ENCODE measurements at places on chromosomes 2 and 18.

DNA sequence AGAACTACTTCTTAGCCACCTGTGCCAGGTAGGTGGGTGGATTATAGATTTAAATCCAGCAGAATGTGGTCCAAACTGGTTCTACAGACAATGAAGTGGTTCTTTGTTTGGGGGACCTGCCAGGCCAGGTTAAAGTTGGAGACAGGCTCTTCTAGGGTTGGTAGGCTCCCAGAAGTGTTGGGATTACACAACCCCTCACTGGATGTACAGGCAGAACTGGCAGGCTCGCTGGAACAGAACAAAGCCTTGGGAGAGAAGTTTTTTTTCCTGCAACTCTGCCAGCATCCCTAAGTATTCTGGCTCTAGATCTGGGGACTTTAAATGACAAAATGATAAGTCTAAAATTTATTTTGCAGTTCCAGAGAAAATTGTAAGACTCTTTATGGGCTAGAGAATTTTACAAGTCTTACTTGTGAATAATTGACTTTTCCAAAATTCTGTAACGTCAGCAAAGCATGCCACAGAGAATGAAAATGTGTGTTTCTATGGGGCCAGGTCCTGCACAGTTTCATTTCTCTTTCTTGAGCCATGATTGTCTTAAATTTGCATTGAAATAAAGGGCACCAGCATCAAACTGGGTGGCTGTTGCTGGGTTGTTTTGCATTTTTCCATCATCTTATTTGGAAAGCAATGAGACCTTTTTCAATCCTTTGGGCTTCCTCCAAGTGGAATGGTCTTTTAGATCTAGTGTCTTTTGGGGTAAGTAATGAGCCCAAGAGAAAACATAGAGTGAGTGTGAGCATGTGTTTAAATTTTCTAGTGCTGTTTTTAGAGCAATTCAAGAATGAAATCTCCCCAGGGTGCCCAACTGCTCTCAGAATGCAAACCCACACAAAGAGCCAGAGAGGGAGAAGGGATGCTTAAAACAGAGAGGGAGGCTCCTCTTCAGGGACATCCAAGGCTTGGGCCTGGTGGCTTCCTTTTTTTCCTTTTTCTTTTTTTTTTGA is 32.4 kb upstream of the ATL2 start:
- DNase-seq = no peak

DNA sequence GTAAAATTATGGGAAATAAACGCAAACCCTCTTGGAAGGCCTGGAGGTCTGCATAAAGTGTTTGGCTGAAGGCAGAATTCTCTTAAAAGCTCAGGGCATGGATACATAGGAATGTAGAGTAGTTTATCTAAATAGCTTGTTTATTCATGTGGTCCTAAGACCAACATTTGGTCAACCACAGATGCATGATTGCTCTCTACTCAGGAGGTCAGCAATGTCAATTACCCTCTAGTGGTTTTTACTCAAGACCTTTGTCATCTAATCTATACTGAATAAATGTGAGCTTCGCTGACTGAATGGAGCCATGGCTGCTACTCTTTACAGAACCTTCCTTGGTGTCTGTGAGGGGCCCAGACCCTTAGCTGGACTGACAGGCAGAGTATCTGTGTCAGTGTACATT is 139.8 kb downstream of the ATL2 start:
- DNase-seq = no peak

DNA sequence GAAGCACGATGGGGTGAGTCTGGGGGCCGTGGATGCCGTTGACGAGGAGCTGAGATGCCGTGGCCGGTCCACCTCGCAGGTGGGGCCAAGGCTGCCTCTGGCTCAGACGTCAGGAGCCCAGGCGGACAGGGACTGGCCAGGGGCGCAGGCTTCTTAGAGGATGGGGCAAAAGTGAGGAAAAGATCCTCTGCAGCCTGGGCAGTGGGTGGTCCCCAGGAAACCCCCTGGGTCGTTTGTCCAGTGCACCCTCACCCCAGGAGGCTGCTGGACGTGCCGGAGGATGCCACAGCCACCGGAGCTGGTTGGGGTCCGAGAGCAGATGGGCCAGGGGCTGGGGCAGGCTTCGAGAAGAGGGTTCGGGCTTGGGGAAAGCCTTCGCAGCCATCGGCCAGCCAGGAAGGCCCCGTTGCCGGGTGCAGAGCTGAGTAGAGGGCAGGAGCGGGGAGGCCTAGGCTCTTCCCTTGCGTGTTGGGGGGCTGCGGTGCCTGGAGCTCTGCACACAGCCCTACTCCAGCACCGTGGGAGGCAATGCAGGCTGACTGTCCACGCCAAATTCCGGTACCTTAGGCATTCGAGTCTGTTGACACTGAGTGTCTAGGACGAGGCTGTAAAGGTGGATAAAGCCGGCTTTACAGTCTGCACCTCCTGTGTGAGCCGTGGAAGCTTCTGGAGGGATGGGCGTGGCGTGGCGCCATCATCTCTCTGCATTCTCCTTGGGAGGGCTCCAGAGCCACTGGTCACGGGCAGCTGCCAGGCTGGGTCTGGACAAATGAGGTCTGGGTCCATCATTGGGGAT is 18.8 kb downstream of the GPC1 start:
- DNase-seq = no peak

- no peak for DNase-seq
Observed at GRCh38 chr2:118059919-118060478, 28.3 kb upstream of the INSIG2 start.

DNA sequence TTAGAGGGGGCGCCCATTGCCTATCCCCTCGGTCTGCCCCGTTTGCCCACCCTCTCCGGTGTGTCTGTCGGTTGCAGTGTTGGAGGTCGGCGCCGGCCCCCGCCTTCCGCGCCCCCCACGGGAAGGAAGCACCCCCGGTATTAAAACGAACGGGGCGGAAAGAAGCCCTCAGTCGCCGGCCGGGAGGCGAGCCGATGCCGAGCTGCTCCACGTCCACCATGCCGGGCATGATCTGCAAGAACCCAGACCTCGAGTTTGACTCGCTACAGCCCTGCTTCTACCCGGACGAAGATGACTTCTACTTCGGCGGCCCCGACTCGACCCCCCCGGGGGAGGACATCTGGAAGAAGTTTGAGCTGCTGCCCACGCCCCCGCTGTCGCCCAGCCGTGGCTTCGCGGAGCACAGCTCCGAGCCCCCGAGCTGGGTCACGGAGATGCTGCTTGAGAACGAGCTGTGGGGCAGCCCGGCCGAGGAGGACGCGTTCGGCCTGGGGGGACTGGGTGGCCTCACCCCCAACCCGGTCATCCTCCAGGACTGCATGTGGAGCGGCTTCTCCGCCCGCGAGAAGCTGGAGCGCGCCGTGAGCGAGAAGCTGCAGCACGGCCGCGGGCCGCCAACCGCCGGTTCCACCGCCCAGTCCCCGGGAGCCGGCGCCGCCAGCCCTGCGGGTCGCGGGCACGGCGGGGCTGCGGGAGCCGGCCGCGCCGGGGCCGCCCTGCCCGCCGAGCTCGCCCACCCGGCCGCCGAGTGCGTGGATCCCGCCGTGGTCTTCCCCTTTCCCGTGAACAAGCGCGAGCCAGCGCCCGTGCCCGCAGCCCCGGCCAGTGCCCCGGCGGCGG is 1.7 kb downstream of the MYCN start:
- DNase-seq = no peak

DNA sequence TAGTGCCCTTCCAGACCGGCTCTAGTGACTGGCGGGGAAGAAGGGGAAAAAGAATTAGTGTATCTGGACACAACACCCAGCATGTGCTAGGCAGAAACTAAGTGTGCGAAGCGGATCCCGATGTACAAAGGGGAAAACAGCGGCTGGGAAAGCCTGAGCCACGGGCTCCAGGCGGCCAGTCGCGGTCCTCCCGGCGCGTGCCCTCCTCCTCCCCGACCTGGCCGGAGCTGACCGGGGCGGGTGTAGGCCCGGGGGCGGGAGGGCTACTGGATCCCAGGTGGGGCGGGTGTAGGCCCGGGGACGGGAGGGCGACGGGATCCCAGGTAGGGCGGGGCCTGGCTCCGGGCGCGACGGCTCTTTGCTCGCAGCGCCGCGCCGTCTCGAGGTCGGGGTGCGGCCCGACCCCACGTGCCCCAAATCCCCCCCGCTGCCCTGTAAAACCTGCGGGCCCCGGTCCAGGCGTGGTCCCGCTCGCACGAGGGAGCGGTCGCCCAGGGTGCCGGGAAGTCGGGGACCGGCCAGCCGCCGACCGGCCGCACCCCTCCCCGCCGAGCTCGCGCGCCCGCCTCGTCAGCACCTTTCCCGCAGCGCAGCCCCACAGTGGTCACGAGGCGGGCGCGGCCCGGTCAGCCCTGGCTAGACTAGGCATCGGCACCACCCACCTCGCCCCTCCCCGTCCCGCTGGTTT is 48.8 kb downstream of the C2orf42 start:
- no peak for DNase-seq

DNA sequence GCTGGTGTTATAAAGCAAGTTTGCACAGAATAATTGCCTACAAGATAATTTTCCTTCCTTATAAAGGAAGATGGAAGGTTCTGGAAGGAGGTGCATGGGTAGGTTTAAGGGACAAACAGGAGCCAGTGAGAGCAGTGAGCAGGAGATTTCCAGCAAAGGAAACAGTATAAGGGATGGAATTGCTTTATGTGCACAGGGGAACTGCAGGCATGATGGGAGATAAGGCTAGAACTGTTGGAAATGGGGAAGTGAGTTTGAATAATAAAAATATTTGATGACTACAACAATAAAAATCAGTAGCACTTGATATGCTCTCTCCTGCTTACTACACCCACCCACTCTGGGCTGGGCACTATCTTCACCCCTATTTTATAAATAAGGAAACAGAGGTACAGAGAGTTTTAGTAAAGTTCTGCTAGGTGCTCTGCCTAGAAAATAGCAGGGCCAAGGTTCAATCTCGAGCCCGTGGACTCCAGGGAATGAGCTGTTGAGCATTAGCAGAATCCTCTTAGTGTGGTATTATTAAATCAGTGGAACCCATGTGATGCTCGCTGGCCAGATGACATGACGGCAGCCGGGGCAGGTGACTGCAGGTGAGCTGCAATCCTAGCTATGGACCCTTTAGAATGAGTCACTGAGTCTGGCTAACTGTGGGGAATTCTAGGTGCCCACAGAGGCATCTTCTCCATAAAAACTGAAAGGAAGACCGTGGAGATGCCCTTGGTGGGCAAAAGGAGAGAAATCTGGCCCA is 302.5 kb downstream of the PIEZO2 start:
- DNase-seq = no peak

GRCh38 chr2:88892207-88892606 is 200.7 kb downstream of the RPIA start:
- no peak for DNase-seq

GRCh38 chr2:129239141-129239540 is 740.3 kb upstream of the RAB6C start:
- no peak for DNase-seq

DNA sequence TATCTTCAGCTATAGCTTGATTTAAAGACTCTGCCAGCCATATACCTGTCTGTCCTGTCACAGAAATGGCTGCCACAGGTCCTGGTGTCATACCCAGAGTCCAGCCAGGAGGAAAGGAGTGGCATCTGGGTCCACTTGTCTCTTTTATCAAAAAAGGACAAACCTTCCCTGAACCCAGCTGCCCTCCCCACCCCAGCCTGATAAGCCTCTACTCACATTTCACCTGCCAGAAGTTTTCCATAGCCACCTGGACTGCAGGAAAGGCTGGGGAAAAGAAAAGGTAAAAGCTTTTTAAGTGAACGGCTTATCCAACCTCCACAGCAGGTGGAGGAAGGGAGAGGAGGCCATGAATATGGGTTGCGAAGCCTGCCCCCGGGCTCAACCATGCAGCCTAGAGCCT is 32.8 kb downstream of the TMEM163 start:
- DNase-seq = no peak

DNA sequence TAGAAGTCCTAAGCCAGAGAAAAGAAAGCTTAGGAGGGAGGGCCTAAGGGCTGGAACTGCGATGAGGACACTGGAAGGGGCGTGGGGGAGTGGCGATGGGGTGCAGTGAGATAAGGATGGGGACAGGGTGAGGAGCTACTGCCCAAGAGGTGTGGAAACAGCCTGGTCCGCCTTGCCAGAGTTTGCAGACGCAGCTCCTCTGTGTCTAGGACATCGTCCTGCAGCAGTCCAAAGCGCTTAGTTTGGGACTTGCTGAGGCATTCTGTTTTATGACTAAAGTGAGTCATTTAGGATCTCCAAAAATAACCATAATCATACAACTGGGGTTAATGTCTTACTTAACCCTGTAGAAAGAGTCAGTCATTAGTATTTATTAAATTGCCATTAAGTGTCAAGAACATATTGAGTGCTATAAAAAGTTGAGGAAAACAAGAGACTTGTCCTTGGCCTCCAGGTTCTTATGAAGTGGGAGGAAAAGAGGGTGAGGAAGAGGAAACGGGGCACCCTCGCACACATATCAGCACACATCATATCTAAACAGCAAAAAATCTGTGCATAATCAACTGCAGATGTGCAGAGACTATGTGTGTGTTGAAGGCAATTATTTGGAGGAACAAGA is 74.8 kb downstream of the CDK15 start:
- peak; percentile 79 for DNase-seq

DNA sequence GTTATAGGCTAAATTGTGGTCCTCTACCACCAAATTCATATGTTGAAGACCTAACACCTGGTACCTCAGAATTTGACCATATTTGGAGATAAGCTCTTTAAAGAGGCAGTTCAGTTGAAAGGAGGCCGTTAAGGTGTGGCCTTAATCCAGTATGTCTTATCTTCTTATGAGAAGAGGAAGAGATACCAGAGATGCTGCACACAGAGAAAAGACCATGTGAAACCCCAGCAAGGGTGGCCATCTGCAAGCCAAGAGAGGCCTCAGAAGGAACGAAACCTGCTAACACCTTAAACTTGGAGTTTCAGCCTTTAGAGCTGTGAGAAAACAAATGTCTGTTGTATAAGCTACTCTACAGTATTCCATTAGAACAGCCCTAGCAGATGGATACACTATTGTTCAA is 528.1 kb upstream of the DCC start:
- DNase-seq = no peak
